ENCODE measurements at places on chromosomes 6 and 20. TPM values are rescaled to one million over a fixed set of nuclear protein-coding genes. Genes with fewer than 3 reads are reported as not detected.

The C6orf15 gene
- not detected for total RNA-seq

The ABT1 gene
- total RNA-seq = 11.7 TPM

The FOXC1 gene
- 36.5 TPM for total RNA-seq

The CST4 gene
- 0.31 TPM for total RNA-seq

The CCM2L gene
- 0.53 TPM for total RNA-seq

The TGM3 gene
- not detected for total RNA-seq

The GMDS gene
- total RNA-seq = 20.2 TPM

The PRSS35 gene
- 1.6 TPM for total RNA-seq

The NR2E1 gene
- not detected for total RNA-seq

The TBPL1 gene
- total RNA-seq = 18.4 TPM

The POM121L2 gene
- not detected for total RNA-seq

The SLX4IP gene
- 5.9 TPM for total RNA-seq

The TUBB2B gene
- 1.4 TPM for total RNA-seq

The MOG gene
- total RNA-seq = not detected

The EBF4 gene
- total RNA-seq = 0.25 TPM

The MAPK13 gene
- total RNA-seq = 2.8 TPM

The PTGIS gene
- 321 TPM for total RNA-seq

The TMEM244 gene
- total RNA-seq = not detected

The LY86 gene
- total RNA-seq = not detected

The ABHD16B gene
- not detected for total RNA-seq

All from aortic smooth muscle cell (primary cell).